Mucosa of gallbladder (tissue), 1 donor: ENCODE measurements at places on chromosomes 7 and 10. TPM values are rescaled to one million over a fixed set of nuclear protein-coding genes. Genes with fewer than 3 reads are reported as not detected.

DNA sequence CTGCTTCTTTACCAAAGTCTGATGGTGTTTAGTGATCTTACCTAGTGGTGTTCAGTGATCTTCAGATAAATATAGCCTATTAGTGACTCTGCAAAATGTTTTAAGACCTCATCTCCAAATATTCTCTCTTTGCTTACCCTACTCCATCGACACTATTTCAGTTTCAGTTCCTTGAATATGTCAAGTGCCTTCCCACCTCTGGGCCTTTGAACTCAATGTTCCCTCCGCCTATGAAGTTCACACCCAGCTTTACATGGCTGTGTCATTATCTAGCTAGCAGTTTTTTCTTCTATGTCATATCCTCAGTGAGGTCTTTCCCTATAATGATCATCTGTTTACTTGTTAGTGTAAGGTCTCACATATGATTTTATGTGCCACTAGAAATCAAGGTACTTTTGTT, 322.6 kb downstream of the DGKB start:
- DNase-seq = no peak

DNA sequence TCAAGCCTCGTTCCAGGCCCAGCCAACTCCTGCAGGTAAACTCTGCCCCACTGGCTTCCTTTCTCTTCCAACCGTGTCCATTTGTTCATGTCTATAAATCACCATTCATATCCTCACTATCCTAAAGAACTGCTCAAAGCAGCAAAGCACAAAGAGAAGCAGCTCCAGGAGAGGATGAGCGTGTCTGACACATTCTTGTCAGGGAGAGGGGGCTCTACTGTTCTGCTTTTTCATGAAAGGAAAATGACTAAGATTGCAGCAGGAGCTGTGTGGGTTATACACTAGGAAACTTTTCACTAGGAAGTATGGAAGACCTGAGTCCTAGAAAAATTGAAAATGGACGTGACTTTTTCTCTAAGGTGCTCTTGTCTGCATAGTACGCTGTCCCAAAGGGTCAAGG, 16.7 kb downstream of the AGFG2 start:
- DNase-seq = no peak

DNA sequence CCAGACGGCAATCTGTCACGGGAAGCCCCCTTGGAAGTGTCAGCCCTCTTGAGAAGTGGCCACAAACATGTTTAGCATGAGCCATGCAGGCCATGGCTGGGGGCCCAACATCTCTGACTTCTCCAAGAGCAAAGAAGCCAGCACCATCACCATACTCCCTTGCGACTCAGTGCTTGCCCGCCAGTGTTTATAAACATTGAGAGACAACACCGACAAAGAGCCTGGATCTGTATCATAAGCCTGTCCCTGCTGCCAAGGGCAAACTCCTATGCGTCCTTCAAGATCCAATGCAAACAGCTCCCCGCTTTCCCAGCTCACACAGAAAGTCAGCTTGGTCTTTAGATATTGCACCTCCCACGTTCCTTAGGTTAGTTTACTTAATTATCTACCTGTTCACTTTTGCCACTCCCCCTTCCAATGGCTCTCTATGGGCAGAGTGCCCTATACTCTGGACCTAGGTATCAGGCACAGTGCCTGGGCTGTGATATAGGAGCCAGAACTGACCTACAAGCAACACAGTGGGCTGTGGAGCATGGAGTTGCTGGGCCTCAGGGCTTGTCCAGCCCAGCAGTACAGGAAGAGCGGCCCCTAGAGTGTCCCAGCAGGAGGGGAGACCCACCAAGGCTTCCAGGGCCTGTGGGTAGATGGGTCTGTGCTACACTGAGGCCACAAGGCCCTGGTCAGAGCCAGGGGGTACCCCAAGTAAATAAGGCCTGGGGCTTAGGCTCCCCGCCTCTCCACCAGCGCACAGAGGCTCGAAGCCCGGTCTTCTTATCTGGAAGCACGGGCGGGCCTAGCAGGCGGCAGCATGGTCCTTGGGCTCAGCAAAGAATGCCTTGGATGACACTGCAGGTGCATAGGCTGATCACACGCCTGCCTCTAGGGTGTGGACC, 37.7 kb downstream of the CAMK2B start:
- no peak for DNase-seq

Gene SMKR1
- total RNA-seq = 2.0 TPM

- DNase-seq = no peak
These were observed 24.3 kb downstream of the SPAG6 start for GRCh38 chr10:22369434-22370072.

DNA sequence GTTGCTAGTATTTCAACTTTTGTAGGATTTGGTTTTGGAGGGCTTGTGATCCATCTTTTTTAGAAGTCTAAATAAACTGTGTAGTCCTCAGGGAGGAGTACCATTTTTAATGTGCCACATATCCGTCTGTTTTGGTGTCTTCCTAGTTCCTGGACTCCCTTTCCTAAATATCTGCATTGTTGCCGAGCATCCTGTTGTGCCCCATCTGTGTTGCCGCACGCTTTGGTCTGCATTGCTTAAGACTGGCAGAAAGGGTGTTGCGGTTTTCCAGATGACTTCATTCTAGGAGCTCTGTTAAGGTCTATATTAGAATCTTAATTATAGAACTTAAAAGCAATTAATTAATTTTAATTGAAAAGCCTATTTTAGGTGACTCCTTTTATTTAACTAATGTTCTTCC, 49.4 kb downstream of the RBM33 start:
- no peak for DNase-seq

DNA sequence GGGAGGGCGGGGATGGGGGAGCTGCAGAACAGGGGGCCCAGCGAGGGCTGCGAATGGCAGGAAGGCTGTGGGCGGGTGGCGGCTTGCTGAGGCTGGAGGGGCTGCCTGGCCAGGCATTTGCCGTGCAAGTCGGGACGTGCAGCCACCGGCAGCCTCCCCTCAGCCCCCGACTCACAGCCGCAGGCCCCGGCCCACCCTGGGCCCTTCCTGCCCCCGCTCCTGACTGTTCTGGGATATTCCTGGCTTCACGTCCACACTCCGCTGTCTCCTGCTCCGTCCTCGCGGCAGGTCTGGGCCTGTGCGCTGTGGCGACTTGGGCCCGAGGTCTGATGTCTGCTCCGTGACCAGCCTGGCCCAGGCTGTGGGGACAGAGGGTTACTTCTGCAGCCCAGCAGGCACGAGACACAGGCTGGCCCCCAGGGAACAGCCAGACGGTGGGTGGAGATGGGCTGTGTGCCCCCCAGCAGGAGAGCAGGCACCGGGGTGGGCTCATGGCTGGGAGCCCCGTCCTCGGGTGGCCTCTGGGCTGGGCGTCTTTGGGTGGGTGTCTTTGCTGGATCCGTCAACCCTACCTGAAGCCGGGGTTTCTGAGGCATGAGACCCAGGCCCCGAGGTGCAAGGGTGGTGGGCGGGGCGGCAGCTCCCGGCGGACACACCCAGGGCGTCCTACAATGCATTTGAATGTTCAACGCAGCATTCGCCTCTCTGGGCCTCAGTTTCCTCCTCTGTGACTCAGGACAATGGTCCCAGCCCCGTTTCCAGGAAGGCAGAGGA, 86.5 kb downstream of the FOXL3 start:
- no peak for DNase-seq

Gene GHRHR
- 12.3 TPM for total RNA-seq

DNA sequence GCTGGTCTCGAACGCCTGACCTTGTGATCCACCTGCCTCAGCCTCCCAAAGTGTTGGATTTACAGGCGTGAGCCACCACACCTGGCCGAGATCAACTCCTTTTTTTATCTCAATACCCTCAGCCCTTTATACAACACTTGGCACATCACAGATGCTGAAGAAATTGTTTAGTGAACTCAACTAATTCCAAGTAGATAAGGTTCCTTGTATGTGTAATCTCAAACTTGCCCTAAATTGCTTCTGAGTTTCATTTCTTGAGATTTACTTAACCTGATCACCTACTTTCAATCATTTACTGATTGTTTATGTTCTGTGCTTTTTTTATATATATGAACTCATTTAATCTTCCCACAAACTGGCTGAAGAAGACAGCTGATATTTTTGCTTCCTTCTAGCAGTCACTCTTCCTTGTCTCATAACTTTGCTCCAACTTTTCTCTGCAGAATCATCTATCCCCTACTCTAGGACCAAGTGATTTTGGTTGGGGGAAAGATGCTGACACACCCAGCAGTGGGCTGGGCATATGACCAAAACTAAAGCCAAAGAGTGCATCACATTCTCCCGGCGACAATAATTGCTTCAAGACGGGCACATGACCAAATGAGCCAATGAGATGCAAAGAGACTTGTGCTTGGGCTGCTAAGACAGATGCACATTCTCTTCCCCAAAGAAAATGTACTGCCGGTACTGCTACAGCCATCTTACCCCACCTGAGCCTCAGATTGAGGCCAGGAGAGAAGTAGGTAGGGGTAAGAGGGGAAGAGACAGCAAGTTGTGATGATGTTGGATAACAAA, 40.3 kb upstream of the ARID5B start:
- no peak for DNase-seq

- DNase-seq = no peak
These were observed 194.4 kb upstream of the C7orf33 start for GRCh38 chr7:148395990-148396716.

DNA sequence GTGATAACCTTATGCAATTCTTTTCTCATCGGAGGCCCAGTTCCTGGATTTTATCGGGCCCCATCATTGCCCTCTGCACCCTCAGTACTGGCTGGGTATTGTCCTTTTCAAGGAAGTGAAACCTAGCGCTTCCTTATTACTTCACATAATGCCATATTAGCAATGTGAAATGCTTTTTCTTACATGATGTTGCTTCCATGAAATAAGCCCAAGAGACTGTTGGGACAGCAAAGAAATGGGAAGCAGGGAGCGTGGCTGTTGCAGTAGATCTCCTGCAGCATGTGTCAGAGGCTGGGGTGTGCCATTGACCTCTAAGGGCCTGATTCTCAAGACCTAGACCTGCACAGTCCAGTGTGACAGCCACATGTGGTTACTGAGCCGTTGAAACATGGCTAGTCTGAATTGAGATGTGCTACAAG, 8.1 kb downstream of the CHN2 start:
- DNase-seq = peak; percentile 63

DNA sequence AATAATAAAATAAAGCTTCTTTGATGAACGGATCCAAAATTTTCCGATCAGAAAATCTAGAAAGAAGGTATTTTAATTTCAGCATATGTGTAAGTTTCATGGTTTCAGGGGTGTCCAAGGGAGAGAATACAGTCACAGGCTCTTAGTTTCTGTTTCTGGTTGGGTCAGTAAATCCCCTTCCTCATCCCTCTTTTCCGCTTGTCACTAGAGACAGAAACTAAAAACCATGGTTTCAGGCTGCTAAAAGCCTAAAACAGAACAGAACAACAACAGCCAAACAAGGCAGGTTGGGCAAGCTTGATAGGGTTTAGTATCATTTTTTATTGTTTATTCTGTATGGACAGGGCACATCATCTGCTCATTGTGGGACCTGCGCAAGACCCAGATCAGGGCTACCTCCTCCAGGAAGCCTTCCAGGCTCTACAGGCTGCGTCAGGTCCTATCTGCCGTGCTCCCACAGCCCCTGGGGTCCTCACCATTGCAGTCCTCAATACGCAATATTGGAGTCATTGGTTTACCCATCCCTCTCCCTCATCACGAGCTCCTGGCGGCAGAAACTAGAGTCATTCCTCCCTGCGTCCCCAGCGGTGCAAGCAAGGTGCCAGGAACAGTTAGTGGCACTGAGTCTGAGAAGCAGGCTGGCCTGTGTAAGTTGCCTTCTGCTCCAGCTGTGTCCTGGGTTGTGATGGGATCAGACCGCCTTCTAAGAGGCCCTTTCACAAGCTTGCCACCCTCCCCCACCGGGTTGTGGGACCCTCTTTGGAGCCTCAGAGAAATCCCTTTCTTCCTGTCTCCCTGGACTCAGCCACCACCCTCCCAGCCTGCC, 70.2 kb upstream of the CUX1 start:
- DNase-seq = no peak

DNA sequence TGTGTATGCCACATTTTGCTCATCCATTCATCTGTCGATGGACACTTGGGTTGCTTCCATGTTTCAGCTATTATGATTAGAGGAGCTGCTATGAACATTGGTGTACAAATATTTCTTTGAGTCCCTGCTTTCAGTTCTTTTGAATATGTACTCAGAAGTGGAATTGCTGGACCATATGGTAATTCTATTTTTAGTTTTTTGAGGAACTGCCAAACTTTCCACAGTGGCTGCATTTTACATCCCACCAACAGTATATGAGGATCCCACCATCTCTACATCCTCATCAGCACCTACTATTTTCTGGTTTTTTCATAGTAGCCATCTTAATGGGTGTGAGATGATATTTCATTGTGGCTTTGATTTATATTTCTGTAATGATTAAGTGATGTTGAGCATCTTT, 44.7 kb upstream of the ZMIZ2 start:
- no peak for DNase-seq

- DNase-seq = no peak
These were observed 16.2 kb upstream of the MTPAP start for GRCh38 chr10:30365278-30365677.

GRCh38 chr7:76302347-76303201, at the start of gene HSPB1:
Gene HSPB1 (plus strand): TSS chr7:76302673. CDS start chr7:76302713, 40 bp downstream.
- DNase-seq = peak; percentile 95

DNA sequence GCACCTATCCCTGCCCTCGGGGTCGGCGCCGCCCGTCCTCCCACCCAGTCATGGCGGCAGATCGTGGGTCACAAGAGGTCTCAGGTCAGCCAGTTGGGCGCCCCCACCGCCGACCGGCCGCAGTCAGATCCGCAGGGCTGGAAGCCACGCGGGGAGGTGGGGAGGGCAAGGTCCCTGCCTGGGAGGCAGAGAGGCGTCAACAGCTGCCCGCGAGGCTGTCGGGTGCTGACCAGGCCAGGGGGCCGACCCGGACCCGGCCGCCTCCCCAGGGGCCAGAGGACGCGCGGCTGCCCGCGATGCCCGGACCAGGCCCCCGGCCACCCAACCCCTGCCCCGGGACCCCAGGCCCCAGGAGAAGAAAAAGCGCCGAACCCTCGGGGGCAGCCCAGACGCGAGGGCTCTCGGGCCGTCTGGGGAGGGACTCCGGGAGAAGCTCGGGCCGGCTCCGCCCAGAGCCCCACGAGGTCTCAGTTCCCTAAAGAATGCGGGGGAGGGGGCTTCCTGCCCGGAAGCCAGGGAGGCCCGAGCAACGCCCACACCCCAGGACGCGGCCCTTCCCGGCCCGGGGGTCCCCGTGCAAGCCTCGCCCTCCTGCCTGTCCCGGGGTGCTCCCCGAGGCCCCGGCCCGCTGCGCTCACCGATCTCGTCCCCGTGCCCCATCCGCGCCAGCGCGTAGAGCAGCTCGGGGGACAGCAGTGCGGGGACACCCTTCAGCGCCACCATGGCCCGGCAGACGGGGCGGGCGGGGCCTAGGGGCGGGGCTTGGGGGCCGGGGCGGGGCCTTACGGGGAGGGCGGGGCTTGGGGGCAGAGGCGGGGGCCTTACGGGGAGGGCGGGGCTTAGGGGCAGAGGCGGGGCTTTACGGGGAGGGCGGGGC, at the start of gene FUOM:
Gene FUOM, minus strand, starts transcription at position 735 of the 877 bp plus-strand sequence. Its CDS starts 12 bp downstream, at position 723.
- no peak for DNase-seq

GRCh38 chr10:14478604-14479003, 147.9 kb upstream of the FRMD4A start:
- peak; percentile 66 for DNase-seq
